Right renal cortex interstitium (tissue), 3 donors: ENCODE measurements at places on chromosomes 13 and 19.

- DNase-seq: no peak
These were observed 1.2 kb upstream of the FBXL3 start for GRCh38 chr13:77028202-77028601.

- DNase-seq: no peak
These were observed 9.6 kb downstream of the ABHD13 start for GRCh38 chr13:108227651-108228272.

- no peak for DNase-seq
These were observed 1960.8 kb downstream of the OLFM4 start for GRCh38 chr13:54989418-54989817.

GRCh38 chr19:55028757-55029156, 9.3 kb downstream of the GP6 start:
- DNase-seq: no peak

GRCh38 chr13:40407567-40407966, 258.9 kb downstream of the FOXO1 start:
- no peak for DNase-seq

- DNase-seq: peak; percentile 75
These were observed 2.1 kb downstream of the DAPK3 start for GRCh38 chr19:3968556-3969434.

GRCh38 chr19:6098574-6098973, 11.7 kb downstream of the RFX2 start:
- no peak for DNase-seq

DNA sequence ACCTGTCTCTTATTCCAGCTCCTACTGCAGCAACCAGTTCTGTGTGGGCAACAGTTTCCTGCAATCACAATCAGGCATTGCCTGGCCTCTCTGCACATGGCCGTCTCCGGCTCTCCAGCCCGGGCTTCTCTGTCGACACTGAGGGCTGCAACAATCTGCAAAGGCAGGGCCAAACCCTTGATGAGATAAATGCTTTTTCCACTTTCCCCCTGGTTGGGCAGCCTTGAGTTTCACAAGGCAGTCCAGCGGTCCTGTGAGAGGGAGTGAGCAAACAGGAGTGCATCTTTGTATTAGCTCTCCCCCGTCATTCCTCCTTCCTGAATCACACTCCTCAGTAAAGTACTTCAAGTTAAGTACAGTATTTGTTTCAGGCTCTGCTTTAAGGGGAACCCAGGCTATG, 40.7 kb upstream of the VWA8 start:
- DNase-seq: no peak
